Immature natural killer cell (primary cell): ENCODE measurements at places on chromosomes 5 and 9.

GRCh38 chr9:4097515-4097914 is 202.4 kb downstream of the GLIS3 start:
- no peak for DNase-seq
- H3K36me3 ChIP-seq = no peaks in the 10 kb centered on the region
- H3K4me3 ChIP-seq = no peak overlapping the region
- H3K4me1 ChIP-seq = no peaks in the 10 kb centered on the region
- peaks cover 7% of the 10 kb centered on the region for H3K27me3 ChIP-seq

DNA sequence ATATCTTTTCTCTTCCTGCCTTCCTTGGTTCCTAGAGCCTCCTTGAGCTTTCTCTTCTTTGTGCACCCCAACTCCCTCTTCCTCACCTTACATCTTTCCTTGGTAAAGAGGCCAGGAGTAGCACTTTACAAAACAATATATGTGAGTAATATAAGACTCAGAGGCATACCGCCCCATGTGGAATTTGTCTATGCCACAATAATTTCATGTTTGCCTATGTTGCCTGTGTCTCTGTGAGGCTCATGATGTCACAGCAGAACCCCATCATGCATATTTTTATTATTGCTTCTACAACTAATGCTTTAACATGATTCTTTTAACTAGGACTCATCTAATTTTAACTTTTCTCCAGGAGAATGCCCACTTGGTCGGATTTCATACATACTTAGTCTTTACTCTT is 15.0 kb upstream of the LVRN start:
- no peak overlapping the region for H3K4me3 ChIP-seq
- H3K36me3 ChIP-seq = no peaks in the 10 kb centered on the region
- no peak overlapping the region for H3K27ac ChIP-seq
- H3K4me1 ChIP-seq = no peaks in the 10 kb centered on the region
- no peak for DNase-seq

- H3K27ac ChIP-seq = no peak overlapping the region
- H3K27me3 ChIP-seq = peaks cover 2% of the 10 kb centered on the region
- no peaks in the 10 kb centered on the region for H3K4me1 ChIP-seq
- DNase-seq = no peak
- H3K36me3 ChIP-seq = no peaks in the 10 kb centered on the region
Observed at GRCh38 chr9:61667559-61668121, 477.8 kb downstream of the SPATA31A7 start.

DNA sequence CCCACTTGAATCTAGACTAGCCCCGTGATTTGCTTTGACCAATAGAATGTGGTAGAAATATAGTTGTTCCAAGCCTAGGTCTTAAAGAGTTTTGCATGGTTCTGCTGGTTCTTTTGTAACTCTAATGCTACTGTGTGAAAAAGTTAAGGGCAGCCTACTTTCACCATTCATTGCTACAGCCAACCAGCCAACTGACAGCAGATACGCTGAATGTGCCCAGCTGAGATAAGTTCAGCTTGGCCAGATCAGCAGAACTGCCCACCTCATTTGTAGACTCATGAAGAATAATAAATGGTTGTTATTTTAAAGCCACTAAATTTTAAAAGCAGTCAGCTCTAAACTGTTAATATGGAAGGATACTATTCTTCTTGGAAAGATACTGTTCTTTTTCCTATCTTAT is 23.9 kb downstream of the NR3C1 start:
- H3K27me3 ChIP-seq = peaks cover 6% of the 10 kb centered on the region
- no peak overlapping the region for H3K27ac ChIP-seq
- H3K4me3 ChIP-seq = no peak overlapping the region
- no peak for DNase-seq
- H3K36me3 ChIP-seq = peaks cover 2% of the 10 kb centered on the region
- H3K4me1 ChIP-seq = peaks cover 95% of the 10 kb centered on the region

DNA sequence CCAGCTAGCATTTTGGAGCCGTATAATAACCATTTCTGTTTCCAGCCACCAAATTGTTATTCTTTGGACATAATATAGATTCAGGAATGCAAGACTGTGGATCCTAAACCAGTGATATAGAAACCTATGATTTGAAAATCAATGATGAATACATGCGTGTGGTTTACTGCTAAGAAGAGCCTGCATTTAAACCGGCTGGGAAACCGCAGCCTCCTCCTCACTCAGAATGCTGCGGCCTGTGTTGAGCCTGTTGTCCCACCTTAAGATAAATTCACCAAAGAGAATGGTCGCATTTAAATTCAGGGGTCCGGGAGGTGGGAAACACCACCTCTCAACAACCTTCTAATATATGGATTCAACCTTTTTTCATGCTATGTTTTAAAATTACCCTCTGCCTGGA is 148.0 kb downstream of the MEF2C start:
- no peak overlapping the region for H3K27ac ChIP-seq
- H3K4me1 ChIP-seq = peaks cover 19% of the 10 kb centered on the region
- no peak for DNase-seq
- no peaks in the 10 kb centered on the region for H3K36me3 ChIP-seq
- peaks cover 2% of the 10 kb centered on the region for H3K27me3 ChIP-seq

DNA sequence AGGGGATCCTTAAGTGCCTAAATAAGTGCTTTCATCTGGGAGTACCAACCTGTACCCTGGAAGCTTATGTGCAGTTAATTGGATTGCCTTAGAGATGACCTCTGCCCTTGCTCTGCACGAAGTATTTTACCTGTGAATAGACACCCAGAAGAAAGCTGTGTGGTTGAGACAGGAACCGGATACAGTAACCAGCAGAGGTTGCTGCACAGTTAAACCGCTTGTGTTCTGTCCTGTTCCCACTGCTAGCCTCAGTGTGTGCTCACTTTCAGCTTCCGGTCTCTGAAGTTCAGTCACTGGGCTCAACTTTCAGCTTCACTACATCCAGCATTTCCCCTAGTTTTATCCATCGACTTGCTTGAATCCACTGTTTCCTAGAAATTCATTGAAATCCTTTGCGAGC is 185.3 kb downstream of the FAM170A start:
- H3K4me1 ChIP-seq = no peaks in the 10 kb centered on the region
- H3K27ac ChIP-seq = no peak overlapping the region
- no peak overlapping the region for H3K4me3 ChIP-seq
- no peaks in the 10 kb centered on the region for H3K36me3 ChIP-seq
- H3K27me3 ChIP-seq = no peaks in the 10 kb centered on the region
- no peak for DNase-seq

DNA sequence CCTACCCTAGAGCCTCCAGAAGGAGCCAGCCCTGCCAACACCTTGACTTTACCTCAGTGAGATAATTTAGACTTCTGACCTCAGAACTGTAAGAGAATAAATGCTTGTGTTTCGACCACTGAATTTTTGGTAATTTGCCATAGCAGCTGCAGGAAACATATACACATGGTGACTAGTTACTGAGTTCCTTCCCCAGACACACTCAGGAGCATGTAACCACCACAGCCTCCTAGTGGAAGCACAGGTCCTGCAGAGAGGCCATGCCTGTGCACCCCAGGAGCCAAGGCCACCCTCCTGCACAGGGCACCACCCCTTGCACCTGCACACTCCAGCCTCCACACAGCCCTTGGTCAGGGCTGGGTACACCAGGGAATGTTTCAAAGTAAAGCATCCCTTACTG is 7.6 kb upstream of the CAMSAP1 start:
- H3K27ac ChIP-seq = no peak overlapping the region
- peaks cover 56% of the 10 kb centered on the region for H3K36me3 ChIP-seq
- DNase-seq = no peak
- H3K4me3 ChIP-seq = no peak overlapping the region
- no peaks in the 10 kb centered on the region for H3K27me3 ChIP-seq
- peaks cover 21% of the 10 kb centered on the region for H3K4me1 ChIP-seq

DNA sequence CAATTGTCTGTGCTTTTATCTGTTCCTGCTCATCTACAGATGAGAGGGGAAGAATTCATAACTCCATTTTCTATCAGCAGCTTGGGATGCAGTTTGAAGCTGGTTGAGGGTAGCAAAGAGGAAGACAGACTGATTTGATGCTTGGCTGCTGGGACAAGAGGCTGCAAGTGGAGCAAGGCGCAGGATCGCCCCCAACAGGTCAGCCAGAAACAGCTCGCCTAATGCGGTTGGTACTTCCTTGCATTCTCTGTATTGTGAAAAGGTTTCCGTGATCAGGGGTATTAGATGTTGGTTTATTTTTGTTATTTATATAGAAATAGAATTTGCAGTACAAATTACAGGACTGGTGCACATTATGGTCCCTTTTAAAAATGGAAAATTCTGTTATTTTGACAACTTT is 40.6 kb downstream of the ZNF883 start:
- DNase-seq = no peak
- no peak overlapping the region for H3K27ac ChIP-seq
- peaks cover 1% of the 10 kb centered on the region for H3K27me3 ChIP-seq

- H3K27me3 ChIP-seq = peaks cover 2% of the 10 kb centered on the region
- H3K36me3 ChIP-seq = no peaks in the 10 kb centered on the region
- DNase-seq = no peak
- no peak overlapping the region for H3K27ac ChIP-seq
- H3K4me3 ChIP-seq = no peak overlapping the region
Observed at GRCh38 chr9:135341612-135342169, 137.9 kb upstream of the PPP1R26 start.

DNA sequence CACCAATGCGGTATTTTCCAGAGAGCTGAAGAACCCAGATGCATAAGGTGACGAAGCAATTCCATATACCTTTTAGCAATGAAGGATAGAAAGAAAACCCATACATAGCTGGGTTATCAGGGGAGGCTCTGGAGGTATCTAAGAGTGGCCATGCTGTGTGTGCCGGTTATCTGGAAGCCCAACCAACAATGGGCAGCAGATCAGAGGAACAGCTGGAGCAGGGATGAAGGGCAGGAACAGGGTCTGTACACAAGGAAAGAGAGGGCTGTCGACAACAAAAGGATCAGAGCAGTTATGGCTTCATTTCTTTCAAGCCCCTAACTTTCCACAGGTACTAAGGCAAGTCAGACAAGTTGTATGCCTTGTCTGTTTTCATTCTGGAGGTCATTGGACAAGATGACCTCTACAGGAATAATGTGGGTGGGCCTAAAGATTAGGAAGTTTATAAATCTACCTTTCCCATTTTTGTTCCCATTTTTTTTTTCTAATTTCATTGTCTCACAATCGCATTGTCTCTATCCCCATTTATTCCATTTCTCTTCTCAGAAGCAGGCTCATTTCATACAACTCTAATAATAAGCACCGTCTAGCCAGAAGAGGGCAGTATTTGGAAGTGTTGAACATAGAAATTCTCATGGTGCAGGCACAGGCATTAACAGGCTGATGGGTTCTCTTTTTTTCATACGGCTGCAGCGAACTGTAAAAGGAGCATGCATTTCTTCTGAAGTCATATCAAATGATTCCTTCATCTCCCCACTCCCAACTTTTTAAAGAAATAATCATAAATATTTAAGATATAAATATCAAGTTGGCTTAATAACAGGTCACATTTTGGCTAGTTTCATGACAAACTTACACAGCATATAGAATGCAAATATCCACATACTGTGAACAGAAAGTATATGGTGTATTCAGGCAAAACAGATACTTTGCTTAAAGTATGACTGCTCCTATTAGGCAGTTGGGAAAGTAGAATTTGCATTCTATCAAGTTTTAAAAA is 63.5 kb downstream of the ZNF474 start:
- H3K4me3 ChIP-seq = no peak overlapping the region
- H3K4me1 ChIP-seq = no peaks in the 10 kb centered on the region
- H3K27me3 ChIP-seq = no peaks in the 10 kb centered on the region

GRCh38 chr5:131944702-131945550 is 537 bp downstream of the MEIKIN start:
- DNase-seq = no peak
- H3K4me3 ChIP-seq = no peak overlapping the region
- H3K4me1 ChIP-seq = no peaks in the 10 kb centered on the region
- H3K27me3 ChIP-seq = peaks cover 3% of the 10 kb centered on the region
- H3K27ac ChIP-seq = no peak overlapping the region

- H3K4me3 ChIP-seq = no peak overlapping the region
- H3K27me3 ChIP-seq = peaks cover 6% of the 10 kb centered on the region
- peaks cover 5% of the 10 kb centered on the region for H3K4me1 ChIP-seq
- H3K27ac ChIP-seq = no peak overlapping the region
- H3K36me3 ChIP-seq = no peaks in the 10 kb centered on the region
- no peak for DNase-seq
Observed at GRCh38 chr5:139872851-139873794, 77.5 kb downstream of the PSD2 start.

DNA sequence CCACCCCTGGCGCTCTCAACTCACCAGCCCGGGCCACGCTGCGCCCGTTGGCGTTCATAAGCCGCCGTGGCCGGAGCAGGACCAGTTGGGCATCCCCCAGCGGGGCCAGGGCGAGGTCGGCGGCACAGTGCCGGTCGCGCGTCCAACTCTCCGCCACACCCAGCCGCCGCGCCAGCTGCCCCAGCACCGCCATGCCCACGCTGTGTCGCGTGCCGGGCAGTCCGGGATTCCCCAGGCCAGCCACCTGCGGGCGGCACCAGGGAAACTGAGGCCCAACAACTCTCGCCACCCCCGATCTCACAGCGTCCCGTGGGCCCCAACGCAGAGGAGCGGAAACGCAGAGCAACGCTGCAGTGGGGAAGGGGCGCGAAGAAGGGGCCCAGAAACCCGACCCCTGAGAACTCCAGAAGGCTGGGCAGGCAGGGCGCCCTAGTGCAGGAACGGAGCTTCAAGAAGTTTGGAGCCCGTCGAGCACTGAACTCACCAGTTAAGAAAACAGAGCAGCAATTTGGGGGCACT is 453 bp downstream of the PTRH1 start:
- H3K27ac ChIP-seq = peak overlapping the region; percentile 94
- H3K4me1 ChIP-seq = peaks cover 33% of the 10 kb centered on the region
- H3K4me3 ChIP-seq = peak overlapping the region; percentile 90
- peak; percentile 21 for DNase-seq
- peaks cover 4% of the 10 kb centered on the region for H3K27me3 ChIP-seq
- H3K36me3 ChIP-seq = no peaks in the 10 kb centered on the region

GRCh38 chr5:67773411-67774266 is 441.9 kb upstream of the PIK3R1 start:
- no peak overlapping the region for H3K27ac ChIP-seq
- H3K27me3 ChIP-seq = peaks cover 6% of the 10 kb centered on the region
- no peak overlapping the region for H3K4me3 ChIP-seq
- H3K4me1 ChIP-seq = no peaks in the 10 kb centered on the region

GRCh38 chr5:103174147-103174546 is 54.0 kb downstream of the PPIP5K2 start:
- no peak overlapping the region for H3K27ac ChIP-seq
- H3K4me1 ChIP-seq = no peaks in the 10 kb centered on the region
- H3K36me3 ChIP-seq = peaks cover 6% of the 10 kb centered on the region
- no peak overlapping the region for H3K4me3 ChIP-seq
- H3K27me3 ChIP-seq = no peaks in the 10 kb centered on the region

DNA sequence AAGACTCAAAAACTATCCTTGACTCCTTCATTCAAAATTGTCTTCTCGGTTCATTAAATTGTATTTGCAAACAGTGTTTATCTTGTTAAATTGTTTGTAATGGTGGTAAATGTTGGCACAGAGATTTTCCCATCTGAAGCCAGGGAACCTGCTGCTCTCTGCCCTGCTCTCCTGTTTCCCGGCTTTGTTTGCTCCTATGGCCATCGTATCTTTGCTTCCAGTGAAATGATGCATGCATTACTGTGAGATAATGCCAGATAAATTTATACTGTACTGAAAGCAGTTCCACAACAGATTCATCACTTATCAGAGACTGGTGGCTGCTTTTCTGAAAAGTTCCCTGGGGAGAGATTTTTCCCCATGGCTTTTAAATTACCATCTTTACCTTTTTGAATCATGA is 81.4 kb downstream of the CD180 start:
- H3K4me3 ChIP-seq = no peak overlapping the region
- H3K27ac ChIP-seq = no peak overlapping the region
- H3K4me1 ChIP-seq = no peaks in the 10 kb centered on the region
- peaks cover 16% of the 10 kb centered on the region for H3K36me3 ChIP-seq
- H3K27me3 ChIP-seq = no peaks in the 10 kb centered on the region
